ENCODE measurements at places on chromosomes 2 and 18.

- DNase-seq: no peak
Observed at GRCh38 chr2:215619989-215620388, 184.1 kb upstream of the FN1 start.

DNA sequence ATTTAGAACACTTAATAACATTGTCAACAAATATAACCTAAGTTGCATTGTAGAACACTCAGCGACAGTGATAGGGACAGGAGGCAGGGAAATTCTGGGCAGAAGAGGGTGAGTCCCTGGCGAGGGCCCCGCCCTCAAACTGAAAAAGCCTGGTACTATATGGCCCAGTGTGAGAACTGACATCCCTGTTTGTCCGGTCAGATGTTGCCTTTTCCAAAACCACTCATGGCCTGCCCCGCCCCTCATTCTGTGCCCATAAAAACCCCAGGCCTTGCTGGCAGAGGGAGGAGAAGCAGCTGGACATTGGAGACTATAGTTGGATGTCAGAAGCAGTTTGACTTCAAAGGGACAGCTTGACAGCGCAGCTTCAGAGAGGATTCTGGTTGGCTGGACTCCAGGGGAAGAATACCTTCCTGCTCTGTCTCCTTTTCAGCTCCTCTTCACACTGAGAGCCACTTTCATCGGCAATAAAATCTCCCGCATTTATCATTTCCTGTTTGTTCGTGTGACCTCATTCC lies 47.0 kb downstream of the FAM117B start:
- no peak for DNase-seq

- no peak for DNase-seq
Observed at GRCh38 chr2:97735161-97735561, 21.8 kb downstream of the ZAP70 start.

GRCh38 chr18:42719221-42719620 lies 396.3 kb downstream of the RIT2 start:
- DNase-seq: no peak

DNA sequence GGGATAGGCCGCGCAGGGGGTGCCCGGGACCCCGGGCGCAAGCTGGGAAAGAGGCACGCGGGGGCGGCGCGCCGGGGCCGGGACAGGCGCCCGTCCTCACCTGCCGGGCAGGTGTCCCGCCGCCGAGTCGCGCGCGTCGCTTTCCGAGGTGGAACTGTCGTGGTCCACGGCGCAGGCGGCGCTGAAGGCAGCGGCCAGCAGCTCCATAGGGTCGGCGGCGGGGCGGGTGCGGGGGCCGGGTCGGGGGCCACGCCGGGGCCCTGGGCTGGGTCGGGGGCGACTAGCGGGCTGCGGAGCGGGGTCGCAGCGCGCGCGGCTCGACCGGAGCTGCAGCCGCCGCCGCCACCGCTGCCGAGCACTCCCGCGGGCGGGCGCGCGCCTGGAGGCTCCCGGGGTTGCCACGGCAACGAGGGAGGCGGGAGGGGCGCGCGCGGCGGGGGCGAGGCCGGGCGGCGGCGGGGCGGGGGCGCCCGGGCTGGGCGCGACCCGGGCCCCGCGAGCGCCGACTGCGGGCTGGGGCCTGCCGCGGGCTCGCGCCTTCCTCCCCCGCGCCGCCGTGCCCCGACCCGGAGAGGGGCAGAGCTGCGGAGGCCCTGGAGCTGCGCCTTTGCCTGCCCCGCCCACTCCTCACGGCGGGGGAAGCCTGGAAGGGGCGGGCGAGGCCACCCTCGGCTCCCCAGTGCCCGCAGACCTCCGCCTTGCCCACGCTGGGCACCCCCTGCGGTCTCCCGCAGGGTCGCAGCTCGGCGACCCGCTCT lies 57.9 kb downstream of the SNORC start:
- no peak for DNase-seq

GRCh38 chr2:155294358-155294757 lies 595.9 kb downstream of the KCNJ3 start:
- no peak for DNase-seq

GRCh38 chr2:127049927-127050802 lies 56.8 kb downstream of the BIN1 start:
- no peak for DNase-seq

- no peak for DNase-seq
Observed at GRCh38 chr18:22813648-22814328, 119.3 kb upstream of the RBBP8 start.

DNA sequence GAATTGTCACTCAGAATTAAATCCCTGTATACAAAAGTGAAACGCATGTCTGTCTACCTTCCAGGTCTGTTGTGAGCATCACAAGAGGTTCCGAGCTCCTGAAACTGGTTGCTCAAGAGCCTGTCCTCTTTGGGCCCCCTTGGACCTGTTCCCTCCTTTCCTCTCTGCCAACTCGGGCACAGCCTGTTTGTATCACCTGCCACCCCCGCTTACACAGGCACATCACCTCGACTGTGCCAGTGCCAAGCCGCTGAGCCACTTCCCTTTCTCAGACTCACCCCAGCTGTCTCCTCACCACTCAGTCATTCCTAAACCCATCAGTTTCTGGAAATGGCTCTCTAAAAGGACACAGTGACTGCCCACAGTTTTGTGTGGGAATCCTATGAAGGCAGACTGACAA lies 3.1 kb downstream of the EFR3B start:
- no peak for DNase-seq

- no peak for DNase-seq
Observed at GRCh38 chr18:58599106-58599505, 29.8 kb downstream of the ALPK2 start.

- no peak for DNase-seq
Observed at GRCh38 chr2:12816379-12817306, 99.9 kb downstream of the TRIB2 start.

- DNase-seq: no peak
Observed at GRCh38 chr2:230512955-230513748, 97.2 kb downstream of the SP100 start.

GRCh38 chr2:188997263-188997662 lies 23.1 kb downstream of the COL3A1 start:
- no peak for DNase-seq

- DNase-seq: no peak
Observed at GRCh38 chr2:26617588-26618083, 23.5 kb downstream of the CIB4 start.

DNA sequence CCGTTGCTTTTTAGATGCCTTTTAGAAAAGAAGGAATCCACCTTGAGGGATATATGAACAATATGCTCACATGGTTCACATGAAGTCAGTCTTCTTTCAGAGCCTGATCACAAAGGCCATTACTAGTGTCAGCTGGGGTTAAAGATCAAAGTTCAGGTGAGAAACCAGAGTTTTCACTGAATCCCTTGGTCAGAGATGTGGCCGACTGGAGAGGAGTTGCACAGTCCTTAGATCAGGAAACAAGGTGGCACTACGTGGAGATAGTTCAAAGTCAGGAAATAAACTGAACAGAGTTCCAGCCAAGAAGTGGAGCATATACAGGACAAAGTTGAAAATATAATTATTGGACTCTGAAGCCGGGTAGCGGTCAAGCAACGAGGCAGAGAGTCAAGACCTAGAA lies 54.6 kb downstream of the AAK1 start:
- no peak for DNase-seq

GRCh38 chr2:172693037-172693436 lies 42.6 kb upstream of the RAPGEF4 start:
- no peak for DNase-seq

- no peak for DNase-seq
Observed at GRCh38 chr18:61554117-61554776, 221.0 kb downstream of the CDH20 start.

GRCh38 chr2:16413285-16413684 lies 252.3 kb downstream of the CYRIA start:
- no peak for DNase-seq
